Stimulated activated CD4-positive, alpha-beta T cell treated with anti-CD3 and anti-CD28 coated beads, Interleukin-15, amount 100 ng/mL, for 48 hours (primary cell): ENCODE measurements at places on chromosomes 1 and 21.

GRCh38 chr1:53273526-53273925, 35.2 kb upstream of the MAGOH start:
- DNase-seq, result no peak

DNA sequence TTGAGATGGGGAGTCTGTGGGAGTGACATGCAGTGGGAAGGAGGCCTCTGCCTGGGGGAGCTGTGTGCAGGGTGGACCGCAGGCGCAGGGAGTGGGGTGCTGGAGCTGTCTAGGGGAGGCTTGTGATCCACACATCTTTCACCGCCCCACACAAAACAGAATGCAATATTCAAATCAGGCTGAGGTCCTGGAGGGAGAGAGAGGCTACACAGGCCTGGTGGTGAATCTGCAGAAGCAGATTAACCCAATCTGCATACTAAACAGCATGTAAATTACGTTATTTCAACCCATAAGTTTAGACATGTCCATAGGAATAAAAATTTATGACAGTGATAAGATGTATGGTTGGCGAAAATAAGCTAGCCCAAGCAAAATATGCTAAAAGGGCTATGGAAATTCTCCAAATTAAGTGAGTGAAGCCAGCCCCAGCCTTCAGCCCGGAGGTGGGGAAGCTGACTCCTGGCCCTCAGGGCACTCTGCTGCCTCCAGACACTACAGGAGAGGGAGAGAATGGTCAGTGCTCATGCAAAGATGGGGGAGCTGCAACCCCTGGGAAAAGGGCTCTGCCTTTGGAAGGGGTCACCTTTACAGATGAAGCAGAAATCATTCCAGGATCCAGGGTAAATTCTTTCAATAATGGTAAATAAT, 156.2 kb upstream of the CTTNBP2NL start:
- no peak for DNase-seq

GRCh38 chr1:40392221-40392620, 18.7 kb downstream of the SMAP2 start:
- no peak for DNase-seq

DNA sequence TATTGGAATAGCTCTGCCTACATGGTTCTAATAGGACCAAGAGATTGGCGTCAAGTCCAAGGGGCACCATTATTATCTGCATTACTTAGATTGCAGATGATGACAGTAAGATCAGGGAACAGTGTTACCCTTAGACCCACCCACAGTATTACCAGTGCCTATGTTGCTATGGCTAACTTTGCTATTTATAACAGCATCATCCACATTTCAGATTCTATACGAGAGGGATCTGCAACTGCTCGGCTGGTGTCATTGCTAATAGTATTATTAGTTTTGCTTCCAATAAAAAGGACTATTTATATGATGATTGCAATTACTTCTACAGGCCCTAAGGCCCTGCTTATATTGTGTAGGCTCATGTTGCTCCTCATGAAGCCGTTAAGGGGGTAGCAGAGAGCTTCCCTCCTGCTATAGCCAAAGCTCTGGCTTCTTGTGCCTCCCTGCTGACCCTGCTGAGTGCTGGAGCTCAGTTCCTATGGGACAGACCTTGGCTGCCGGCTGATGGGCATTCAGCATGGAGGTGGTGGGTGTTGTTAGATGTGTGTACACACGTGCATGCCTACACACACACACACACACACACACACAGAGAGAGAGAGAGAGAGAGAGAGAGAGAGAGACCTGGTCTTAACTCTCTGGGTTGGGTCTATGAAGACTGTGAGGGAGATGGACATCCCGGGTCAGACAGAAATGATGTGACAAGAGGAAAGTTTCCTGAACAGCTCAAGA, 1.3 kb downstream of the BCAN start:
- no peak for DNase-seq

- no peak for DNase-seq
Measured at GRCh38 chr1:7856345-7856744, 3.5 kb upstream of the UTS2 start.

DNA sequence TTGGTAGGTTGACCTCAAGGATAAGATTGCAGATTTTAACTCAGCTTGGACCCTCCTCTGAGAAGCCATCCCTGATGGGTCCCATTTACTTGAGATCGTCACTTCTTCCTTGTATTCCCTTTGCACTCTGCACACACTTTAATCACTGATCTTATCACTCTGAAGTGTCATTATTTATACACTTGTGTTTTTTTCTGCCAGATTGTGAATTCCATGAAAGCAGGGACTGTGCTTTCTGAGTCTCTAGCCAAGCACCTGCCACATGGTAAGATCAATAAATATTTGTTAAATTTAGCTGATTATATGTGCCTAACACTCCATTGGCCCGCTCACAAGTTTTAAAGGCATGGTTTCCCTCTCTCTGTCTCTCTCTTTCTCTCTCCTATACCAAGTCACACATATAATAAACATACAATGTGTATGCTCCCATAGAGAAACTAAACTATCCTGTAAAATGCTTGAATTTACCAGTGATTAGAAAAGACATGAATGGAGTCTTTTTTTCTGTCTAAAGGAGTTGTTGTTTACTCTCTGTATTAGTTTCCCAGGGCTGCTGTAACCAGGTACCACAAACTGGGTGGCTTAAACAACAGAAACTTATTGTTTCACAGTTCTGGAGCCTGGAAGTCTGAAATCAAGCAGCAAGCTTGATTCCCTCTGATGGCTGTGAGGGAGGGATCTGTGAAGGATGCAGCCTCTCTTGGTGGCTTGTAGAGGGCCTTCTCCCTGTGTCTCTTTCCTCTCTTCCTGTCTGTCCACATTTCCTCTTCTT, 105.2 kb upstream of the GADD45A start:
- DNase-seq, result no peak

- DNase-seq, result no peak
Measured at GRCh38 chr21:42474043-42474831, 21.8 kb downstream of the RSPH1 start.

DNA sequence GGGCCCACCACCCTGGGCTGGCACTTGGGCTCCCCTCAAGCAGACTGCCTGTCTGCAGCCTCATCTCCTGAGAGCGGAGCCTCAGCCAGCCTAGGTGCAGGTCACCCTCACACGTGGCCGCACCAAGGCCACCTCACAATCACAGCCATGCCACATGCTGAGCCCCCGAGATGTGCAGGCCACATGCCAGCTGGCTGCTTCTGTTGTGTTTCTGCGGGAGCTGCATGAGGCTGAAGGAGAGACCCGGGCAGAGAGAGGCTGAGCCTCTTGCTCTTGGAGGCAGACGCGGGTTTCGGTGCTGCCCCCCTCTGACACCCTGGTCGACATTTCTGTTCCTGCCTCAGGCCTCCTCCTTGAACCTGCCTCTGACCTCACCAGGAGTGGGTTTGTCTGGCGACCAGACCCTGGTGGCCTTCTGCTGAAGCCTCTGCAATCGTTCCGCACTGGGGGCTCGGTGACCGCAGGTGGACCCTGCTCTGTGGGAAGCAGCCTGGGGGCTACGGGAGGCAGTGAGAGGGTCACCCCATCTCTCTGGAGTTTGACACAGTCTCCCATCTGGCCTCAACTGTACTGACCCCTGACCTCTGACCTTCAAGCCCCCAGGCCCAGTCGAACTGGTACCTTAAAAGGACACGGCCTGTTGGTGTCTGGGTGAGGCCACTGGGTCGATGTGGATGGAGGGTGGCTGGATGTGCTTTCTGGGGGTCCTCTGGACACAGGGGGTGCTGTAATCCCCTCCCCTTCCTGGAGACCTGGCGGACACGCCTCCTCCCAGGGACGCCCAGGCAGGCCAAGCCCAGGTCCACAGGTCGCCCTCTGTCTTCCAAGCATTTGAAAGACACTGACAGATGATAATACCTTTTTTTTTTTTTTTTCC, 13.0 kb upstream of the C1orf174 start:
- DNase-seq, result no peak

DNA sequence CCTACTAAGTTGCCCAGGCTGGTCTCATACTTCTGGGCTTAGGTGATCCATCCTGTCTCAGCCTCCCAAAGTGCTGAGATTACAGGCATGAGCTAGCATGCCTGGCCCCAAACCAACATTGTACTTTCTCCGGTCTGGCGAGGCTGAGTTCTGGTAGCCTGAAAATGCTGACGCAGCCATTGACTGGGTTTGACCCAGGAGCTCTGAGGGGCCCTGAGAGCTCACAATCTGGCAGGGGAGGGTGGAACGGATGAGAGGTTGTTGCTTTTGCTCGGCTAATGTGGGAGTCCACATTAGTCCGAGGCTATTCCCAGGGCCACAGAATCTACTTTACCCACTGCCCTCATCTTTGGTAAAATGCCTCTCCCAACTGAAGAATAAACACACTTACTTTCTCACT, 35.1 kb upstream of the PARP1 start:
- no peak for DNase-seq

DNA sequence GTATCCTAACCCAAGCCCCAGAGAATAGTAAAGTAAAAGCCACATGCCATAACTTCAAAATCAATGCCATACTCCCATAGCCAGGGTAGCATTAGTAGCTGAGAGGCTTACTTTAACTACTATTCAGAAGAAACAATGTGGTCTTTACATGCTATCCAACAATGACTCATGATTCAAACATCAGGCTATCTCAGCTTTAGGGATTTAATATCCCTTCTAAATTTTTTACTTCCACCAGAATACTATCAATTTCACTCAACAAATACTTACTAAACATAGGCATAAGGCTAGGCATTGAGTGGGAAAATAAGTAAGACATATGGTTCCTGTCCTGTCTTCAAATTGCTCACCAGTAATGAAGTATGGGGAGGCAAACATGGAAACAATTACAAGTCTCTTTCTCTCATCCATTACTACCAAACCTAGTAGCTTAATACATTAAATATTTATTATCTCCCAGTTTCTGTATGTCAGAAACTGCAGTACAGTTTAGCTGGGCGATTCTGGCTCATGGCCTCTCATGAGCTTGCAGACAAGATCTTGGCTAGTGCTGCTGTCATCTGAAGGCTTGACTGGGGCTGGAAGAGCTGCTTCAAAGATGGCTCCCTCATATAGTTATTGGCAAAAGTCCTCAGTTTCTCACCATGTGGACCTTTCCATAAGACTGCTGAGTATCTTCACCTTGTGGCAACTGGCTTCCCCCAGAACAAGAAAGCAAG, 30.7 kb downstream of the EVI5 start:
- no peak for DNase-seq

- DNase-seq, result no peak
Measured at GRCh38 chr1:160206421-160207117, 1.4 kb downstream of the PEA15 start.

DNA sequence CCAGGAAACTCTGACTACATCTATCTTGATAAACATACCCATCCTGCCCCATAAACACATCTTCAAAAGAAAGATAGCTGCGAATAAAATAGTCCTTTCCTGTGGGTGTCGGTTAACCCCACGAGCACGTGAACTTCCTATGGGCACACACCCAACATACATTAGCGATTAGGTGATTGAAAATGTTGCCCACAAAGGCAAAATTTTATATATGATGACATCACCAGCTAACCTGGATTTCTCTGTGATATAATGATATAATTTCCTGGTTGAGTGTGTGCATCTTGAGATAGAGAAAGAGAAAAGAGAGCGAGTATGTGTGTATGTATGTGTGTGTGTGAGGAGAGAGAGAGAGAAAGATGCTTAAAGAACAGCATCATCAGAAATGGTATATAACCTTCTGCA, 296.1 kb downstream of the PTPRC start:
- DNase-seq, result no peak

DNA sequence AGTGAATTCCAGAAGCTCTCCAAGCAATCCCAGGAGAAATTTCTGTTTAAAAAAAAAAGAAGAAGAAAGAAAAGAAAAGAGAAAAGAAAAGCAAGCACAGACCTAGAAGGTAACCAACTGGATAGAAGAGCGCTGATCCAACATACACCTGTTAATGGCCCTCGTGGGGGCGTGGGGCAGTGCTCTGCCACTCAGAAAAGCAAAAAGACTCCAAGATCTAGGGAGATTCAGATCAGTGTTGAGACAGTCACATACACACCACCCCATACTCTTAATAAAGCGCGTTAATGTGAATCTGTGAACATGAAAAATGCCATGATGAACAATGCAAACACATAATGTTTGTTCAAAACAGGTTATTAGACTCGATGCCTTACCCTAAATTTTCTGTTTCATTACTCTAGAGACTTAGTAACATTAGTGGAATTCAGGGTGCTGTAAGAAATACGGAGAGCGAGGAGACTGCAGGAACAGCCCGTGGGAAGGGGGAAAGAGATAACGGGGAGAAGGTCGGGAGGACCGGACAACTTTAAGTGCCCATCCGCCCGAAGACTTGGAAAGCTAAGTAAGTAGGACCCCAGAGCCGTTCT, 406 bp downstream of the NME7 start:
- no peak for DNase-seq

DNA sequence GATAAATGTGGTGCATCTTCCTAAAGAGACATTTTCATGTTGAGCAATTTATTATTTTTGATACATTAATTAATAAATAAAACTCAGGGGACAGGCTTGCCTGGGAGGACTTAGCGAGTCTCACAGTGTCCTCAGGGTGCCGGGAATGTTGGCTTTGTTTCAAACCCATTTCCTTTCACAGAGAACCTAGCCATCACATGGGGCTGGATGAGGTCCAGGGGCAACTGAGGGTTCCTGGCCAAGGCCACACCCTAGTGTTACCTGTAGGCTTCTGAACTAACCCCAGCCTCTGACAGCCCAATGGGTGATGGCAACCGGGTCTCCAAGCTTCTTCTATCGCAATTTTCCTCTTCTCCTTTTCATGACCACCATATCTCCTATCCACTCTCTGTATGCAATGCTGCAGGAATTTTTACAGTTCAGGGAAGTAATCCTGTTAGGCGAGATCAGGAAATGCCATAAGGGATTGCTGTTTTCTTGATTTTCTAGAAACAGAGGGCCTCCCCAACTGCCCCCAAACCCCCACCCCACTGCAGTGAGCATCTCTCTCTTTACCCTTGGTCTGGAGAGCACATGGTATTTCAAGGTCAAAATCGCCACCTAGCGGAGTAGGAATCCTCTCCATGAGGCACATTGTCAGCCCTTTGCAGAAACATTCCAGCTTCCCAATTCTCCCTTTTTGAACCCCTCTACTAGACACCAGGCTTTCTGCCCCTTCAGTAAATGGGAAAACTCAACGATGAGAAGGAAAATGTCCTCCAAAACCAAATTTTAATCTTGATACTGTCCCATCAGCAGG, 22.1 kb upstream of the SMYD3 start:
- DNase-seq, result no peak

DNA sequence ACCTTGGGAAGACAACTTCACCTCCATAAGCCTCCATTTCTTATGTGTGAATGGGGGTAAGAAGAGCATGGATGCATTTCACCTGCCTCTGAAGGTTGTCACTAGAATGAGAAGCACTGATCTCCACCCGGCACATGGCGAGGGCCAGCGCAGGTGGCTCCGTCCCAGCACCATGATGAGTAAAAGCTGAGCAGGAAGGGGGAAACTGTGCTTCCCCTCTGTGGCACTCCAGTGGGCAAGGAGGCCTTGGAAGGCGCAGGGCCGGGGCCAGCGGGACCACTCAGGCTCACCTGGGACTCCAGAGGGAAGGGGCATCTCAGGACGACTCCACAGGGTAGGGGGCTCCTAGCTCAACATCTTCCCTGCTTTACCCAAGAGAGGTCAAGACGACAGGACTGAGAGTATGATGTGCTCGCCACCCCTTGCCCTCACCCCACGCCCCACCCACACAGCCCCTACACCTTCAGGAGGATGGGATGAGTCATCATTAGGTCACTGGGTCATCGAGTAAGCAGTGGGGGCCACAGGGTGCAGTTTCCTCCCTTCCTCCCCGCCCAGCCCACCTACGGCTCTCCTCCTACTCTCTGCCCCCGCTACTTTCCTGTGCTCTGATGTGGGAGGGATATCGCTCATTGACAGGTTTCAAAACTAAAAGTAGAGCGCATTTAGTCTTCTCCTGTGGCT, 112.1 kb downstream of the HIVEP3 start:
- peak; percentile 51 for DNase-seq
